Smooth muscle cell of the umbilical artery (primary cell): ENCODE measurements at places on chromosomes 2 and 18. TPM values are rescaled to one million over a fixed set of nuclear protein-coding genes. Genes with fewer than 3 reads are reported as not detected.

TRAF3IP1 gene
- 10.1 and 15.9 TPM in 2 replicates for total RNA-seq

ASB18 gene
- not detected in 2 replicates for total RNA-seq

LGALSL gene
- 3.1 and 4.8 TPM in 2 replicates for total RNA-seq

SERPINB13 gene
- total RNA-seq: not detected in 2 replicates

FASTKD1 gene
- 22.3 and 24.6 TPM in 2 replicates for total RNA-seq

TSGA10 gene
- total RNA-seq: 3.3 and 13.1 TPM in 2 replicates

B4GALT6 gene
- 10.7 and 19.3 TPM in 2 replicates for total RNA-seq

TTC31 gene
- 12.8 and 13.9 TPM in 2 replicates for total RNA-seq

UGT1A5 gene
- not detected in 2 replicates for total RNA-seq

CYS1 gene
- under 0.01 and 0.37 TPM in 2 replicates for total RNA-seq

CNDP2 gene
- 43.7 and 116 TPM in 2 replicates for total RNA-seq

MRPS9 gene
- total RNA-seq: 19.0 and 22.2 TPM in 2 replicates

ACTG2 gene
- 94.1 and 175 TPM in 2 replicates for total RNA-seq

ALPG gene
- not detected in 2 replicates for total RNA-seq

MALT1 gene
- 38.4 and 38.6 TPM in 2 replicates for total RNA-seq

C1QL2 gene
- not detected in 2 replicates for total RNA-seq

GRB14 gene
- 0.30 and 1.7 TPM in 2 replicates for total RNA-seq

ZNF532 gene
- 49.3 and 67.1 TPM in 2 replicates for total RNA-seq

OTX1 gene
- not detected in 2 replicates for total RNA-seq

TTC27 gene
- total RNA-seq: 19.9 and 32.2 TPM in 2 replicates

GALNT13 gene
- total RNA-seq: 2.7 TPM in 1 of 2 replicates, not detected in the other
